RPMI7951 (cell line): ENCODE measurements at places on chromosomes 7 and 10.

DNA sequence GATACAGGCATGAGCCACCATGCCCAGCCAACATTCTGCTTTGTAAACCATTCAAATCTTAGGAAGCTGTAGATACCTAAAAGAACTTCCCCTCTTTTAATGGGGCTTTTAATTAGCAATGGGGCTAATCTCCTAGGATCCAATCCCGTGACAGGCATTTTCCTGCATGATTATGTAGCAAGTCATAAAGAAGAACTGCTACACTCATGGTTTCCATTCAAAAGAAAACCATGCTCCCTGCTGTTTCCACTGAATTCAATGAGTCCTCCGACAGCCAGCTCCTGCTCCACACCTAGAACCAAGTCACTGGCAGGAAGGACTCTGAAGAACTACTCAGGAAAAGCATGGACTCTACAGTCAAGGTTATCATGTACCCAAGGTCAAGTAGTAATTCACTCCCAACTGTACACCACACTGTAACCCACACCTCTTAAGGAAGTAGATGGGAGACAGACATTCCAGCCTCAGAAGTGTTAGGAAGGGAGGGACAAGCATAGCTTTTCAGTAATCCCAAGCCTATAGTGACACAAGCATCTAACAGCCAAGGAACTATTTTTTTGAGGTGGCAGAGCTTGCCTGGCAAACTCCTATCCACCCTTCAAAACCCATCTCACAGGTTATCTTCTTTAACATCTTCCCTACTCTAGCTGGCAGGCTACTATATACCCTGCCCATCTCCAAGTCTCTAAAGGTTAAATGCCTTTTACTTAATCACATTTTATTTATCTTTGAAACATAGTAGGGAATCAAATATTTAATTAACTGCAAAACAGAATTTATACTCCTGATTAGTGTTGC, 47.5 kb downstream of the CTBP2 start:
- DNase-seq = no peak

GRCh38 chr10:129934196-129934925, 29.7 kb downstream of the EBF3 start:
- DNase-seq = no peak

DNA sequence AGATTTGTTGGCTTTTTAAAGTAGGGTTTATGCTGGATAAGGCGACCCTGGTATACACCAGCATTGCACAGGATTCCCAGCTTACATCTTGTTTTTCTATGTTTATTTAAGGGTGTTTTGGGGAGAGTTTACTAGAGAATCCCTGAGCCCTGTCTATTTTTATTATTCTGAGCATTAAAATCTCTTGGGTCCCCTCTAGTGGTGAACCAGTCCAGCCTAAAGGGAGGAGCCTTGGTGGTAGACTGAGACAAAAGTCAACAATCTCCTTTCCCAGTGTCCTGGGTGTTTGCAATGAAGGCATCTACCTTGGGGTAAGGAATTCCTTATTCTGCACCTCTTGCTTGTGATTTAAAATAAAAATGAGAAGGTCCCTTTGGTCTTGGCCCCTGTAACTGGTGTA, 38.2 kb downstream of the ANTXRL start:
- no peak for DNase-seq

DNA sequence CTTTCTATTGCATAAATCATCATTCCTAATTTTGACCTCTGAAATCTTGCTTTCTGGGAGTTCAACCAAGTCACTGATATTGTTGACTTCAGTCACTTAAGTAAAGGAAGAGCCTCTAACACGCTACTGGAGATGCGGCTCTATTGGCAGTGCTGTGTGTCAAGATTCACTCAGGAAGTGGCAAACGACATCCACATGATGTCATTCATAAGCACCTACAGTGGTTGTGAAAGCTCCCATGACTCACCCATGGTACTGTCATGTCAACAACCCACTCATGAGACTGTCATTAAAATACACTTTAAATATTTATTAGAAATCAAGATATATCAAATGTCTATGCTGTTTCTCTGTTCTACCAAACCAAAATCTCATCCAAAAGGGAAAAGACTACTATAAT, 52.5 kb upstream of the LHFPL3 start:
- peak; percentile 21 for DNase-seq

DNA sequence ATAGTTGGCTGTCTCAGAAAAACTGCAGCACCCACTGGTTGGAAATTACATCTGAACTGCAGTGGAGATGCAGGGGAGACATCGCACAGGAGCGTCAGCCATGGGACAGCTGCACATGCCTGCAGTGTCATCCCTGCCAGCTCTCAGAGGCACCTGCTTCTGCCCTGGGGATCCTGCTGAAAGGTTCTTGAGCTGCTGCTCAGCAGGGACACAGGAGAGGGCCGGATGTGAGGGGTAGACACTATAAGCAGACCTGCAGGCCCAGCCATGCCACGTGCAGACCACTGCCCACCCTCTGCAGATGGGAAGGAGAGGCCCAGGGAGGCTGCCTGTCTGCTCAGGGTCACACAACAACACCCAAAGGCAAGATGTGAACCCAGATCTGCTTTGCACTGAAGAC, 601.4 kb downstream of the DNAJB6 start:
- DNase-seq = no peak

DNA sequence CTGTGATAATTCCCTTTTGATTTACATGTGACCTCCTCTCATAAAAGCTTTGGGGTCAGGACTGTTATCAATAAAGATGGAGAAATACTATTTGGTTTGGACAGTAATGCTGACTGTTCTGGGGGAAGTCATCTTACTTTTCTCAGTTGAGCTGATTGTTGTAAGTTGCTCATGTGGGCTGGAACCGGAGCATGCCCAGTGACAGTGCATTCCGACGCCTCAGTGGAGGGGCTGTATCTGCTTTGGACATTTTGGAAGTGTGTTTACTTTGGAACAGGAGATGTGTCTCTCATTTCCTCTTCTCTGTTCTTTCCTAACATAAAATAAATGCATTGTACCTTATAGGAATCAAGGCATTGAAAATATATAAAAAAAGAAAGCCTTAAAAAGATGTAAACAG, 30.1 kb downstream of the RBM33 start:
- no peak for DNase-seq

- no peak for DNase-seq
These were observed 27.4 kb downstream of the TCF7L2 start for GRCh38 chr10:112977426-112977898.

DNA sequence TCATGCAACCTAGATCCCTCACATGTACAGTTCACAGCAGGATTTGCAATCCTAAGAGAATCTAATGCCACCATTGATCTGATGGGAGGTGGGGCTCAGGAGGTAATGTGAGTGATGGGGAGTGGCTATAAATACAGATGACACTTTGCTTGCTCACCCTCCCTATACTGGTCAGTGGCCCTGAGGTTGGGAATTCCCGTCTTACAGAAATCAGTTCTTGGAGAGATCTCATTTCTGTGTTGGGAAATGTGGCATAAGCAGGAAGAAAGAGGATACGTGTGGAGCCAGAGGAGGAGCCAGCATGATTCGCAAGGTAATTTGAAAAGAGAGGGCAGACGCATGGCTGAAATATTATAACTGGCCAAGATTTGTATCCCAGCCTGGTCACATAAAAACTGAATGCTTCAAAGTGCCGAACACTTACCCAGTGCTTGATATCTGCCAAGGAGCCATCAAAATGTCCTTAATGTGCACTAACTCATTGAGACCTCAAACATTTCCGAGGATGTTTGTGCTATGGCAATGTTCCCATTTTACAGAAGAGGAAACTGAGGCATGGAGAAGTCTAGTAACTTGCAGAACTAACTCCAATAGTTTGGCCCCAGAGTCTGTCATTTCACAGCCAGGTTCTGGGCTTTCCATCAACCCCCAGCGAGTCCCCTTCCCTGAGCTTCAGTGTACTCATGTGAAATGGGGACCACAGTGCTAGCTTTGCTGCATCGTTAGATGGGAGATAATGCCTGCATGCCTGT, 5.5 kb upstream of the IKZF1 start:
- DNase-seq = no peak

DNA sequence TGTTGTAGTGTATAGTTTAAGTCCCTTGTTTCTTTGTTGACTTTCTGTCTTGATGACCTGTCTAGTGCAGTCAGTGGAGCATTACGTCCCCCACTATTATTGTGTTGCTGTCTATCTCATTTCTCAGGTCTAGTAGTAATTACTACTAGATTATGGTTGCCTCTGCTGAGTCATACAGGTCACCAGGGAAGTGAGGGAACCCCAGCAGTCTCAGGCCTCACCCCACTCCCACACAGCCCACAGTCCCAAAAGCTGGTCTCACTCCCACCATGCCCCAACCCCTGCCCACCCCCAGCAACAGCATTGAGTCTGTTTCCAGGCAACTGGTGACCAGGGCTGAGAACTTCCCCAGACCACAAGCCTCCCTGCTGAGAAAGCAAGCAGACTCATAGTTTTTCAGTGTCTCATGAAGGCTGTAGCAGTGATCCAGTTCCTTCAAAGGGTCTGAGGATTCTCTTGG, 88.0 kb downstream of the PLXDC2 start:
- DNase-seq = no peak

DNA sequence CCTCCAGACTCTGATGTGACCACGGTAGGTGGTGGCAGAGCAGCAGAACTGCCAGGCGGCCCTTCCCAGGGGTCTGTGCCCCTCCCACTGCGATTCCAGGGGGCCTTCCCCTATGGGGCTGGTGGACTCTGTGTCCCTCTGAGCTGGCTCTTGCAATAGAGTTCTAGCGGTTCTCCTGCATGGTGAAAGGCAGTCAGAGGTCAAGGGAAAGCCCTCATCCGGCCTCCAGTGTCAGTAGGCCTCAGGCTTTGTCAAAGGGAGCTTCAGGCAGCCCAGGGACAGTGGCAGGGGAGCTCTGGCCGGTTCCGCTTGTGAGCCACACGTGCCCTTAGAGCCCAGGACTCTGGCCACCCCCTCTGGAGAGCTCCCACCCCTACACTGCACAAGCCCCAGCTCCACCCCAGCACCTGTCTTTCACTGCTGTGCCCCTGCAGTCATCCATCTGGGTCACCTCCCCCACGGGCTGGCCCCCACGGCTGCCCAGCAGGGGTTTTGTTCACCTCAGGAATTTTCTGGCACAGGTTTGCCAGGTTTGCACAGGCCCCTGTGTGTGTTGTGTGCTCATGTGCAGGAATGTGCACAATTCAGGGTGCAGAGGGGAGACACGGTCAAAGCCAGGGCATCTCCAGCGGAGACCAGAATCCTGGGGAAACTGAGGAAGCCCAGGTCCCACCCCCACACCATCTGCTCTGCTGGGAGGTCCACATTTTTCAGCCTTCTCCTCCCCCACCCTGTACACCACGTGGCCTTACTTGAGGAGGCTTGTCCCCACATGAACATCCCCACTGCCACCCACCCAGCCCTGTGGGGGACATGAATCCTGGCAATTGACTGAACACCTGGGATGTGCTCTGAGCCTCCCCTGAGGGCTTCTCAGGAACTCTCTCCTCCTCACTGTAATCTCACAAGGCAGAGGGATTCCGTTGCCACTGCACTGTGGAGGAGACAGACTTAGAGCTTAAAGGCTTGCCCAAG, 23.8 kb downstream of the C10orf105 start:
- no peak for DNase-seq

GRCh38 chr7:143069912-143070500, 17.9 kb downstream of the OR6V1 start:
- DNase-seq = no peak
